Stimulated activated CD8-positive, alpha-beta memory T cell treated with anti-CD3 and anti-CD28 coated beads, Interleukin-15, amount 100 ng/mL, for 4 hours (primary cell): ENCODE measurements at places on chromosomes 11 and 22.

DNA sequence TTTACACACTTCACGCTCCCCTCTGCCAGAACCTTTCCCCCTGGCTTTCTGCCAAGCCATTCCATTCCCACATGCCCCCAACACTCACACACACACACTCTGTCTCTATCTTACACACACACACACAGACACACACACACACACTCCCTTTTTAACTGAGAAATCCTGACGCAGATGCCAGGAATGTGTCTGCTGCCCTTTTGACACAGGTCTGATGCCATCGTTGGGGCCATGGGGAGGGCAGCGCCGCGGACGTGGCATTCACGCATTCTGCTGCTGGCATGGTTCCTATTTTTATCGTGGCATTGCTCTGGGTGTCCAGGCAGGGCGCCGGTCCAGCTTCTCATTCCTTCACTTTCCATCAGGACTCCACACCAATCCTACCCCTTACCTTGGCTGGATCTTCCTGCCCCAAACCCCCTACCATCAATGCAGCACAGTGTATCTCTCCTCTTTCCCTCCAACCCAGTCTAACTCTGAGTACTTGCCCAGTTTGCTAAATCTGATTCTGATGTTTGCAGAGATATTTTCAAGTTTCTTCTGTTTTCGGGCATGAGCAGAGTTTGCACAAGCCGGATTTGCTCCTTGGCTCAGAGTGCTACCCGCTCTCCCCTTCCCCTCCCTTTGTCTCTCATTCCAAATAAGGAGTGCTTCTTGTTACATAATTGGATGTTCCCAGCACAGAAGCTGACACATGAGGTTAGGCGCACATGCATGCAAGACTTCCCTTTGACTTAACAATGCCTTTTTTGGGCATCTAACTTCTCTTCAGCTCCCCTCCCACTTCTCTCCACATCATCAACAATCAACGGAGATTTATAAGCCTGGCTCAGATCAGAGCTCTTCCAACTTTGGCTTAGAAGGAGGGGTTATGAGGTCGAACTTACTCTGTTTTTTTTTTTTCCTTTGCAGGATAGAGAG, 18.8 kb downstream of the SNX19 start:
- DNase-seq = no peak

- DNase-seq = no peak
Observed at GRCh38 chr11:55714982-55715888, 53.2 kb downstream of the OR4C6 start.

GRCh38 chr22:33116841-33117547, 58.8 kb upstream of the SYN3 start:
- no peak for DNase-seq

DNA sequence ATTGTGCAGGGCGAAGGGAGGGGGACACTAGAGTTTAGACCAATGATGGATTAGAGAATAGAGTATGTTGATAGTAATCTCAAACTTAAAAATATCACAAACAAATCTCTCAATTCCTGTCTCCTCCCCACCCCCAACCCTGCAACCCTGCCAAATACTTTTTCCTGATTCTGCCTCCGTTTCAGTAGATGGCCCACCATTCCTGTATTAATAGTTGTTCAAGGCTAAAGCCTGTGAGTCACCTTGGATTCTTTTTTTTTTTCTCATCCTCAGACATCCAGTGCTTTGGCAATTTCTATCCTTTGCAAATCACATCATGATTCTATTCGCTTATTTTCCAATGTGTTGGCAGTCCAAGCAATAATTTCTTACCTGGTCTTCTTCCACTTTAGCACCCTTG, 207.9 kb downstream of the DYNC2H1 start:
- no peak for DNase-seq

DNA sequence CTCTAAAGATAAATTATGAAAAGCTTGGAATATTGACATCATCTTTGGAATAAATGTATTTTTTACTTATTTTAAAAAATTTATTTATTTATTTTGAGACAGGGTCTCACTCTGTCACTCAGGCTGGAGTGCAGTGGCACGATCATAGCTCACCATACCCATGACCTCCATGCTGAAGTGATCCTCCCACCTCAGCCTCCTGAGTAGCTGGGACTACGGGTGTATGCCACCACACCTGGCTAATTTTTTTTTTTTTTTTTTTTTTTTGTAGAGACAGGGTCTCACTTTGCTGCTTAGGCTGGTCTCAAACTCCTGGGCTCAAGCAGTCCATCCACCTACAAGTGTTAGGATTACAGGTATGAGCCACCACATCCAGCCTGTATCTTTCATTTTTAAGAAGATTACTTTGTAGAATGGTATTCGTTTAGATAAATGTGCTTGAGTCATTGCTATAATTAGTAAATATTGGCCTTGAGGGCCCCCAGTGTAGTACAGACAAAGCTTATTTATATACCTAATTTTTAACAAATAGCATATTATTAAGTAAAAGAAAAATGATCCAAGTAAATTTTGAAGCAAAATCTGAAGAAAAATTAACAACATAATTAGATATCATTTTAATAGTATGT, 8.5 kb downstream of the SWAP70 start:
- no peak for DNase-seq

- no peak for DNase-seq
Observed at GRCh38 chr22:49350441-49351121, 477.1 kb downstream of the BRD1 start.

GRCh38 chr11:12088047-12088481, 22.3 kb upstream of the MICAL2 start:
- no peak for DNase-seq

GRCh38 chr22:45834795-45835194, 142.2 kb downstream of the WNT7B start:
- DNase-seq = no peak

DNA sequence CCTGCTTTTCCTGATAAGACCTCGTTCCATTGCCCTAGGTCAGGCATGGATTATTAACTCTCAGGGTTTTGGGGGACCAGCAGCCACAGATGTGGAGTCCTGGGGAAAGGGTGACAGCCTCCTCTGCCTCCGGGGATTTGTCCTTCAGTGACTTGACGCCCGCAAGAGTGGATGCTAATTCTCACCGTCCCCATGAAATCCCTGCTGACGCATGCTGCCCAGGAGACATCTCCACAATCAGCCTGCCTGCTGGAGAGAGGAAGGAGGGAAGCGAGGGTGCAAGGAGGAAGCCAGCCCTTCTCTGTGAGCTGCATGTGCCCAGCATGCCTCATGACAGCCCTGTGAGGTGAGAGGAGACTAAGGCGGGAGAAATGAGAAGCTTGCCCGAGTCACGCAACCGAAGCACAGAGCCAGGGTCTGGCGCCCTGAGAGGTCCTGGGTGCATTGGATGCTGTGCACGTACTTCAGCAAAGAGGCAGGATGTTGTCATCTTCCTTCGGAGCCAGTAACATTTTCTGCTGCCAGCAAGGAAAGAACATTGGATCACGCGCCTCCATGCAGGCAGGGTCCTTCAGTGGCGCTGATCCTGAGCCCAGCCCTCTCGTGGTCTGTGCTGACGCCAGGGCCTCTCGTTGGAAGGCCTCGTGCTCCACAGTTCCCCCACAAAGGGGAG, 27.3 kb upstream of the KRTAP5-6 start:
- DNase-seq = no peak

GRCh38 chr11:7506243-7506642, 7.6 kb upstream of the PPFIBP2 start:
- DNase-seq = no peak

GRCh38 chr11:10797531-10797930, 11.2 kb downstream of the EIF4G2 start:
- DNase-seq = no peak

DNA sequence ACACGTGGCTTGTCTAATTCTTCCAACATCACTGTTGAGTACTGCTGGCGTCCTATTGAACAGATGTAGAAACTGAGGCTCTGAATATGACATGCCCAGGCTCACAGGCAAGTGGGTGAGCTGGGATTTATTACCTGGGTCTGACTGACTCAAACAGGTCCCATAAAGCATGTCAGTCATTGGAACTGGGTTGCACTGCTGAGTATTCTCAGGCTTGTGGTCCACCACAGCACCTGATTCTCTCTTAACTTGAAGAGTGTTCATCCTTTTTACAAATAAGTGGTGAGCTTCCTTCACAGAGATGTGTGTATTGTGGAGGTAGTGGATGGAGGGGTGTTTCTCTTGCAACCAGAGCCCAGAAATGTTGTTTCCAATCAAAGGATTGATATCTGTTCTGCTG, 44.5 kb downstream of the SC5D start:
- no peak for DNase-seq
